ENCODE measurements at places on chromosomes 5 and 9.

GRCh38 chr5:74161170-74161569 lies 479.4 kb downstream of the ENC1 start:
- no peak for DNase-seq

- no peak for DNase-seq
Measured at GRCh38 chr5:162996053-162996452, 441.3 kb upstream of the CCNG1 start.

GRCh38 chr5:58043032-58043945 lies 416.6 kb downstream of the PLK2 start:
- DNase-seq = no peak

DNA sequence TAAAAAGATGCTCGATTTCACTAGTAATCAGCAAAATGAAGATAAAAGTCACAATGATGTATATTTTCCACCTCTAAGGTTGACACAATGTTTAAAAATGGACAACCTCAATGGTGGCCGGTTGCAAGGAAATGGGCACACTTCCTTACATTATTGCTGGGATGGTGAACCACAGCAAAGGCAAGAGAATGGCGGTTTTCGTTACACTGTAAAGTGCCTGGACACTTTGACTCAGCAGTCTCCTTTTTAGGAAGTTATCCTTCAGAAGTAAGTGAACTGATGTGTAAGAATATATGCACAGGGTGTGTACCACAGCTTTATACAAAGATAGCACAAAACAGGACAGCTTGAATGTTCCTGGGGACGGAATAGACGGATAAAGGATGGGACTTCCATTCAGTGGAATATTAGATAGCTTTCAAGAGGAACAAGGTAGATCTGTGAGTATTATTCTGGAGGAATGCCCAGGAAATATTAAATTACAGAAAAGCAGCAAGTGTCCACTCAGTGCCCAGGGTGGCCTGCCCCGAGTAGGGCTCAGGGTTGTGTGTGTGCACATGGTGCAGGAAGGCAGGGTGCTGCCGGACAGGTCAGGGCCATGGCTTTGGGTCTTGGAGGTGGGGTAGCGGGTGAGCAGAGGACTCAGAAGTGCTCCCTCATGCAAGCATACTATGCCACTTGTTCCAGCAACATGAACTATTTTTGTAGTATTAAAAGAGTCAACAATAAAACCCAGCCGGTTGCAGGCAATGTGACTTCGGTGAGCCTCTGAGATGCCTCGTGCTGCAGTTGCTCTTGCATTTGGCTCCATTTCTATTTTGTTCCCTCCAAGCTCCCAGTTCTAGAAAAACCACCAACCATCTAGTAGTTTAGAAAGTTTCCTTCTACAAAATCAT lies 24.5 kb downstream of the GADD45G start:
- DNase-seq = no peak

DNA sequence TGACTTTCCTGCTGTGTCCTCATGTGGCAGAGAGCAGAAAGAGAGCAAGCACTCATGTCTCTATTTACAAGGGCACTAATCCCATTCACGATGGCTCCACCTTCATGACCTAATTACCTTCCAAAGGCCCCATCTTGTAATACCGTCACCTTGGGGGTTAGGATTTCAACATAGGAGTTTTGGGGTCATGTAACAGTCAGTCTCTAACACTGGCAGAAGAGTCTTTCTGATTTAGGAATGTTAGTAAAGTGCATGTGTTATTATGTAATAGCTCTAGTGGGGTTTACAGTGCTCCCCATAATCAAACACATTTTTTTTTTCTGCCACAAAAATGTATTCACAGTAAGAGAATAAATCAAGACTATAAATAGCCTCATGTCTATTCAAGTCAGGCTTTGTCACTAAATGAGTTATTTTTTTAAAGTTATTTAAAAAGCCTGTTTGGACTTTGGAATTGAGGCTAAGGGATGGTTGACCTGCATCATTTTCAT lies 19.1 kb downstream of the GALNT10 start:
- no peak for DNase-seq

DNA sequence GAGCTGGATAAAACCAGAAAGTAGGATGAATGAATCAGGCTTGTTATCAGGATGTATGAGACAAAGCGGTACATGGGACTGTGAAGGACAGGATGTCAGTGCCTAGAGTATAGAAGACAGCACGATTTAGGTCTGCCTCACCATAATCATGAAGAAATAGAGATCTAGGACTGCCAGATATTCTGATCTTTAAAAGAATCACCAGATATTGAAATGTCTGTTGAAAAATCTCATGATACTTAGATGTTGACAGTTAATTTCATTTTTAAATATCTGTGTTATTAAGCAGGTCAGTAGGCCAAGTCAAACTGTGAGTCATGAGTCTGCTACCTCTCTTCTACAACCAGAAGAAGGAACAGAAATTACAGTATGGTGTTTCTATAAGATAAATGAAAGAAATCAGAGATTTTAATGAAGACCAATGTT lies 65.0 kb downstream of the ST8SIA4 start:
- DNase-seq = no peak

All from cortex of kidney (tissue), 1 donor.